ENCODE measurements at places on chromosomes 6 and 20.

DNA sequence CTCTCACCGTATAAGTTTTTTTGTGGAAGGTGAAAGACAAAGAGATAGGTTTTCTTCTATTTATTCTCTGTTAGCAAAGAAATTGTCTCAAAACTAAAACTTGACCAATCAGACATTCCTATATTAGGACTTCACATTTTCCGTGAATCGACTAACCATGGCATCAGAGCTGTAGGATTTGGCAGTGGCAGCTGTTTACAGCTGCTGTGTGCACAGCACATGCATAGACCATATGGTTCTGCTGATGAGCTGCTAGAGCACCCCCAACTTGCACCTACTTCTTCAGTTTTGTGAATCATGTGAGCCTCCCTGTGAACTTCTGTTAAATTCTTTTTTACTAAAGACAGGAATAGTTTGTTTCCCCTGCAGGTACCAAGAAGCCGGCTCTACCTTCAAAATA is 157.9 kb downstream of the RFX6 start:
- no peak for DNase-seq

- no peak for DNase-seq
Observed at GRCh38 chr6:114611696-114612095, 268.9 kb upstream of the HS3ST5 start.

- no peak for DNase-seq
Observed at GRCh38 chr20:45878076-45878761, 2.8 kb upstream of the ZSWIM1 start.

- no peak for DNase-seq
Observed at GRCh38 chr6:29813809-29814208, 13.8 kb upstream of the HLA-G start.

DNA sequence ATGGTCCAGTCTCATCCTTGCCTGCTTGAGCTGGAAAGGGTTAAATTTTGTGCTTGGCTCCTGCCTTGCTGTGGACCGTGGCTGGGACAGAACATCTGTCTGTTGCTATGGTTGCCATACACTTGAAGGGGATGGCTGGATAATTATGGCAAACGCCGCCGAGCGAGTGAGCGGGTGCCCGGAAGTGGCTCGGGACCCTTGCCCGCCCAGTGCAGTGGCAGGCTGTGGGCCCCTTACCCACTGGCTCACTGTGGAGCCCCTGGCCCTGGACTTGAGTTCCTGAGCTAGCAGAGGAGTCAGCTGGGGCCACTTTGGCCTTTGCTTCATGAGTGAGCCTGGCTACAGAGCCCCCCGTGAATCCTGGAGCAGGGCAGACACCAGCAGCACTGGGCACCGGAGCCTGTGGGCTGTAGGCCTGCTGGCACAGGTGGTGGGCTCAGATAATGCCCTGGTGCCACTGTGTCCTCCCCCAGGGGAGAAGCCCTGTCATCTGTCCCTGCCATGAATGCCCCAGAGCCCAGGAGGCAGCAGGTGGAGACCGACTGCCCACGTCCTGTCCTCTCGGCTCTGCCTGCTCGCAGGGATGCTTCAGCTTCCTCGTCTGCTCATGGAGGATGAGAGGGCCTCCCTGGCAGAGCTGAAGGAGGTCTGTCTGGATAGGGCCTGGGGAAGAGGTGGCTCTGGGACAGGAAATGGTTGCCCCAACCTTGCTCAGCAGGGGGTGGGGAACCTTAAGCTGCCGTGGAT is 25.5 kb upstream of the NOL4L start:
- DNase-seq, result no peak

DNA sequence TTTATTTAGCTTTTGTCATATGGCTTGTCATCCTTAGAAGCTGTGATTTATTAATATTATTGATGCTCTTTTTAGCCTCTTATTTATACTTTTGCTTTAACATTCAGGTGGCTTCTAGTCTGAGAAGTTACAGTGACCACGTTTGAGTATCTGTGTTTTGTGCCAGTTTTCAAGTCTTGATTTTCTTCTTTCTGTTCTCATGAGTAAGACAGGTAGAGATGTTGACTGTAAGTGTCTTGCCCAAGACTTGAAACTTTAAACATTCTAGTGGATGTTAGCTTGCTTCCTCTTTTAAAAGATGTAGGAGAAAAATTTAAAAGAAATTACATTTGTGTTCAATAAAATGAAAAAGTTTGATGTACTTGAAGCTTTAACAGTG is 122.6 kb downstream of the LRRC1 start:
- no peak for DNase-seq

GRCh38 chr6:12350644-12351170 is 60.5 kb downstream of the EDN1 start:
- no peak for DNase-seq

GRCh38 chr6:144331491-144331969 is 46.4 kb downstream of the UTRN start:
- no peak for DNase-seq

GRCh38 chr20:50305636-50306477 is 115.2 kb downstream of the CEBPB start:
- DNase-seq, result no peak

DNA sequence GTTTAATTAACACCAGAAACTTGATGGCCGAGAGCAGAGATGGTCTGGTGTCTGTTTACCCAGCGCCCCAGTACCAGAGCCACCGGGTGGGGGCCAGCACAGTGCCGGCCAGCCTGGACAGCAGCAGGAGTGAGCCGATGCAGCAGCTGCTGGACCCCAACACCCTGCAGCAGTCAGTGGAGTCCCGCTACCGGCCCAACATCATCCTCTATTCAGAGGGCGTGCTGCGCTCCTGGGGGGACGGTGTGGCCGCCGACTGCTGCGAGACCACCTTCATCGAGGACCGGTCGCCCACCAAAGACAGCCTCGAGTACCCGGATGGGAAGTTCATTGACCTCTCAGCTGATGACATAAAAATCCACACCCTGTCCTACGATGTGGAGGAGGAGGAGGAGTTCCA is 73.7 kb downstream of the SYNDIG1 start:
- no peak for DNase-seq

- no peak for DNase-seq
Observed at GRCh38 chr6:129882510-129883023, 21.5 kb upstream of the TMEM244 start.

- DNase-seq, result no peak
Observed at GRCh38 chr6:3734023-3734422, 17.5 kb downstream of the PXDC1 start.

GRCh38 chr6:146361128-146361924 is 182.3 kb upstream of the RAB32 start:
- no peak for DNase-seq

DNA sequence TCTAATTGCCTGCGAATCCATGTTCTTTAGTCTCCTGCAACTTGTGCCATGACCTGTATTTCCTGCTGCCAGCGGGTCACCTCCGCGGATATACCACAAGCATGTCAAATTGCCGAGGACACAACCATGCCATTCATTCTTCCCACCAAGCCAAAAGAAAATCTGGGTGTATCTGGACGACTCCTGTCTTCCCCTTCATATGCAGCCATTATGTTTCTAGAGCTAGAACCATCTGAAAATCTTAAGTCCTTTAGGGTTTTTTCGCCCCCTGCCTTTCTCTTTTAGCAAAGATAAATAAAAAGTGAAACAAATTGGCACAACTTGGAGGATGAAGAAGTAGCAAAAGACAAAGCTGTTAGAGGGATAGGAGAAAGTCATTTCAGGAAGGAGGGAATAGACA is 242.6 kb downstream of the ARID1B start:
- DNase-seq, result no peak

DNA sequence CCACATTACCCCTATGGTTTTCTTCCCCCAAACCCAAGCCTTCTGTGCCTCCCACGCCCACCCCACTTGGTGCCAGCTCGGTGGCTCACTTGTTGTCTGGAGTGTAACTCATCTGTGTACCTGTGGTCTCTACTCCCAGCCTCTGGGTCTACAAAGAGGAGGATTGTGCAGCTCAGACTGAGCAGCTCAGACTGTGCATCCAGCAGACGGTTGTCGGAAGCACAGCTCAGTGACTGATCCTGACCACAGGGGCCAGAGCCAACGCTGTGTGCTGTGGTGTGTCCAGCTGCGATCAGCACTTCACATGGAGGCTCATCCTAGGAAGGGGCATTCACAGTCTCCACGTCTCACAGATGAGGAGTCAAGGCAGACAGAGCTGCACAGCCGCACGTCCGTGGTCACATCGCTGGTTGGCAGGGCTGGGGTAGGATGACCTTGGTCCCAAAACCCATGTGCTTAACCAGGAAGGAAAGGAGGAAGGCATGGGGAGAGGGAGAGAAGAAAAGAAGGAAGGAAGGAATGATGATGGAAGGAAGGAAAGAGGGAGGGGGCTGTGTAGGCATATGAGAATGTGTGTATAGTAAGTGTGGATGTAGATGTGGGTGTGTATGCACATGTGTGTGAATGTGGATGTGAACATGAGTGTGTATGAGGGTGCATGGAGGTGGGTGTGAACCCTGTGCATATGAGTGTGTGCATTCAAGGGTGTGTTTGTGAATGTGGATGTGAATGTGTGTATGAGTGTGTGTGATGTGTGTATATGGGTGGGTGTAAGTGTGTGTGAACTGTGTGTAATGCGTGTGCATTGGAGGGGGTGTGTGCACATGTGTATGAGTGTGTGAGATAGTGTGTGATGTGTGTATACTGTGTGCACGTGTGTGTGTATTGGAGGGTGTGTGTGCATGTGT is 28.2 kb upstream of the STX16 start:
- no peak for DNase-seq

- no peak for DNase-seq
Observed at GRCh38 chr20:36308986-36309385, 2.8 kb downstream of the DLGAP4 start.

DNA sequence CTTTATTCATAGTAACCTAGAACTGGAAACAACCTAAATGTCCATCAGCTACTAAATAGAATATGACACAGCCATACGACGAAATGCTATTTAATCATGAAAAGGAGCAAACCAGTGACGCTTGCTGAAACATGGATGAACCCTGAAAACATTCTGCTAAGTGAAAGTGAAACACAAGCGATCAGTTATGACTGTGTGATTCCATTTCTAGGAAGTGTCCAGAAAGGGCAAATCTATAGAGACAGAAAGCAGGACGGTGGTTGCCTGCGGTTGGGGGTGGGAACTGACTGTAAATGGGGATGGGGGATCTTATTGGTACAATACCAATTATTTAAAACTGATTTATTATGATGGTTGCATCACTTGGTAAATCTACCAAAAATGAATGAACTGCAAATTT is 126.8 kb downstream of the IPCEF1 start:
- DNase-seq, result no peak

DNA sequence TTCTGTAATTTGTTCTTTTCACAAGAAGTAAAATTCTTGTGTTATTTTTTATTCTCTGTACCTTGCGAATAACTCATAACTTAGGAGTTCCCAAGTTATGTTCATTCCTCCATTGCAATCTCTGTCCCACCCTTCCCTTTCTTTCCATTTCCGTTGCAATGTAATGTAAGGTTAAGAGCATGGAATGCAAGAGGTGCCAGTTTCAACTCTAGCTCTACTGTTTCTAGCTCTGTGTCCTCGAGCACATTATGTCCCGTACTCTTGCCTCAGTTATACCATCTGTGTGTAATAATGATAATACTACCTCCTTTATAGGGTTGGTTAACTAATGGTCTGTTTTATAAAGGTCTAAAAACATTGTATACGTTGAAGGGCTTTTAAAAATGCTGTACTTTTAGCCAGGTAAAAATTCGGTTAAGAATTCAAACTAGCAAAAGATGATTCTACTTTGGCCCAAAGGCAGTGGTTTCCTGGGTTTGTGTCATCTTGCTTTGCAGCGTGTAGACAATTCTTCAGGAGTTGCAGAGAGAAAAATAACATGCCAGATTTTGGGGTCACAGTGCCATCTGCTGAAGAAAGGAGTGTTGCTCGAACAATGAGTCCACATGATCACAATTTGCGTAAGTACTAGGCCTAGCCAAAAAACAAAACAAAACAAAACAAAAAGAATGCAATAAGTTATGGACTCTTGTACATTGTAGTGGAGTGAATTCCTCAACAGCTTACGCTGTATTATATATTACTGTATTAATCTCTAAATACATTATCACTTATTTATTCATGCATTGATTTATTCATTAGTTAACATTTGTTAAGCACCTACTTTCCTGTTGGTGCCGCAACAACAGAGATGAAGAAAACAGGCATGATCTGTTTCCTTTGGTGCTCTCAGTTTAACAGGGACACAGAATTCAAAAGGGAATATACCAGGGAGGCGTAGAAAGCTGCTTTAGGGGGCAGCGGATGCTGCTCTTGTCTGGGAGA is 10.0 kb upstream of the PFDN4 start:
- no peak for DNase-seq

- DNase-seq, result no peak
Observed at GRCh38 chr6:16184129-16184528, 54.3 kb upstream of the GMPR start.

- DNase-seq, result no peak
Observed at GRCh38 chr20:35833241-35833640, 61.4 kb downstream of the PHF20 start.

GRCh38 chr20:33400812-33401183 is 521 bp downstream of the CDK5RAP1 start:
- DNase-seq, result no peak

DNA sequence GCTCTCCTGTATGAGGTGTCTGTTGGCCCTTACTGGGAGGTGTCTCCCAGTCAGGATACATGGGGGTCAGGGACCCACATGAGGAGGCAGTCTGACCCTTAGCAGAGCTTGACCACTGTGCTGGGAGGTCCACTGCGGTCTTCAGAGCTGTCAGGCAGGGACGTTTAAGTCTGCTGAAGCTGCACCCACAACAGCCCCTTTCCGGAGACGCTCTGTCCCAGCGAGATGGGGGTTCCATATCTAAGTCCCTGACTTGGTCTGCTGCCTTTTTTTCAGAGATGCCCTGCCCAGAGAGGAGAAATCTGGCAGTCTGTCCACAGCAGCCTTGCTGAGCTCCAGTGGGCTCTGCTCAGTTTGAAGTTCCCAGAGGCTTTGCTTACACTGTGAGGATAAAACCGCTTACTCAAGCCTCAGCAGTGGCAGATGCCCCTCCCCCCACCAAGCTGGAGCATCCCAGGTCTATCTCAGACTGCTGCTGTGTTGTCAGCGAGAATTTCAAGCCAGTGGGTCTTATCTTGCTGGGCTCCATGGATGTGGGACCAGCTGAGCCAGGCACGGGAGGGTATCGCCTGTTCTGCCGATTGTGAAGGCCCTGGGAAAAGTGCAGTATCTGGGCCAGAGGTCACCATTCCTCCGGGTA is 36.3 kb upstream of the IBTK start:
- DNase-seq, result no peak

GRCh38 chr6:125100074-125100652 is 53.4 kb upstream of the TPD52L1 start:
- no peak for DNase-seq

DNA sequence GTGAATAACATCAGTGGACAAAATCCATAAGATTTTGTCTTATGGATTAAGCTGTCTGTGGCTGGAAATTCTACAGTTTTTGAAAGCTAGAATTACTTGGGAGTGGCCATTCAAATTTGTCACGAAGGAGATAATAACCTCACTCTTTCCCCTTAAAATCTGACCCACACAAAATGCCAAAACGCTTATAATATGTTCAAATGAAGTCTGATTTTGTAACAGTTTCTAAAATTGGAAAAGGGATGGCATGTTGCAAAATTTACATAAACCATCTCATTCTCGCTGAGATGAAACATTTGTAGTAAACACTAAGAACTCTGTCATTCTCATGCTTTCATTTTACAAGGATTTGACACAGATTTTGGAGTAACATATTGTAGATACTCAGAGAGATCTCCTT is 112.7 kb downstream of the GJA1 start:
- DNase-seq, result no peak
